ENCODE measurements at places on chromosomes 12 and 14.

GRCh38 chr14:68952531-68953195 is 26.4 kb downstream of the ACTN1 start:
- DNase-seq, result no peak

DNA sequence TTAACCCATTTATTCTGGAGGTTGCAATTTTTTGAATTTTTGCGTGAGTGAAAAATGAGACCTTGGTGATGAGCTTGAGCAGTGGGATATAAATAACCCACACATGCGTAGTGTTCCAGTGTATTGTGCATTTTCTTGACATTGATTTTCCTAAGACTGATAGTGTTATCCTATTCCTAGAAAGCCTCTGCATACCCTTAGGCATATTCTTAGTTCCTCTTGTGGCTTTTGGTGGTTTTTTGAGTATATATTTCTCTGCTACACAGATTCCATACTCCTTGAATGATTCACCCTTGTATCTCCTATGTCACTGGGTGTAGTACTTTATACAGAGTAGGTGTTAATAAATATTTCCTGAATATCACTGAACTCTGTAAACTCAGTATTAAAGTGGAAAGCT is 363.4 kb upstream of the PDE3A start:
- DNase-seq, result no peak

- peak; percentile 56 for DNase-seq
Observed at GRCh38 chr12:88206601-88207000, 64.5 kb downstream of the TMTC3 start.

DNA sequence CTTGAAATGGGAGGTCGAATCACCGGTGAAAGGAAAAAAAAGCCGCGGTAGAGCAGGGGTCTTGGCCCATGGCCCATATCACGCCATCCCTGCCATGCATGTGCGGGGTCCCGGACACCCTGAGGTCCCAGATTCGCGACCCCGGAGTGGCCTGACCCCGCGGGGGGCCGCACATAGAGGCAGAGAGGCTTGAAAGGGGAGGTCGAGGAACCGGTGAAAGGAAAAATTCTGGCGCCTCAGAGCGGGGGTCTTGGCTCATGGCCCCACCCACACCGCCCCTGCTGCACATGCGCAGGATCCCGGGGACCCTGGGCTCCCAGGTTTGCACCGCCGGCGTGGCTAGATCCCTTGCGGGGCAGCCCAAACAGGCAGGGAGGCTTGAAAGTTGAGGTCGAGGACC is 319.8 kb downstream of the ALG10 start:
- DNase-seq, result no peak

DNA sequence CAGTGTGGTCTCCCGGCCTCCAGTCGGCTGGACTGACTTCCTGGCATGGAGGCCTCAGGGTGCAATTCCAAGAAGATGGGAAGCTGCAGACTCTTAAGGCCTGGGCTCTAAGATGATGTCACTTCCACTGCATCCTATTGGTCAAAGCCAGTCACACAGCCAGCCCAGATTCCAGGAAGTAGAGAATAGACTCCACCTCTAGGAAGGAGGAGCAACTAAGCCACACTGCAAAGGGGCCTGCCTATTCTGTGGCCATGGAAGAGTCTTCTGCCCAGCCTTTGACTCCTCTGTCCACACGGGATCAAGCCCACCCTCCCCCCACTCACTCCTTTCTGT is 103.9 kb upstream of the RFLNA start:
- DNase-seq, result peak; percentile 4

GRCh38 chr12:128571906-128572810 is 251.6 kb downstream of the SLC15A4 start:
- no peak for DNase-seq

DNA sequence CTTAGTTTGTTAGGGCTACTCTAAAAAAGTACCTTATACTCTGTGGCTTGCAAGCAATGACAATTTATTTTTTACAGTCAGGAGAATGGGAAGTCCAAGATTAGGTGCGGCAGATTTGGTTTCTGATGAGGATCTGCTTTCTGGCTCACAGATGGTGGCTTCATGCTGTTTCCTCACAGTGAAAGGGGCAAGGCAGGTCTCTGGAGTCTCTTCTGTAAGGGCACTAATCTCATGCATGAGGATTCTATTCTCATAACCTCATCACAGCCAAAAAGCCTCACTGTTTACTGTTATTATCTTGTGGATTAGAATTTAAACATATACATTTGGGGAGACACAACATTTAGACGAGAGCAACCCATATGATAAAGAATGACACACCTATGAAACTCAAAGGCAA is 1957.4 kb upstream of the SEL1L start:
- no peak for DNase-seq

DNA sequence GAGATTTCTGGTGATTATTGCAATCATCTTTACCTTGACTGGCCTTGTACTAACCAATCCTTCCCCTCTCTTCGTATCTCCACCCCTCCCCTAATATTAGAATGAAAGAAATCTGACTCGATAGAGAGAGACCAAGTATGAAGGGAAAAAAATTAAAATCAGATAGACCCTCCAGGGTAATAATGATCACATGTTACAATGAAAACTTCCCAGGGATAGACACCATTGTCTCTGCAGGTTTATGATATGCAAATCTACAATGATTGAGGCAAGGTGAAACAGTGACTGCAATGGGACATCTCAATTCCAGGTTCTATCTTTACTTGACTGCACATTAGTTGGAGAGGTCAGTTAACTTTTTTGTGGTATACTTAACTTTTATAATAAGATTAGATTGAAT is 1.5 kb upstream of the NFKBIA start:
- no peak for DNase-seq

- no peak for DNase-seq
Observed at GRCh38 chr14:66421990-66422946, 63.9 kb upstream of the CCDC196 start.

DNA sequence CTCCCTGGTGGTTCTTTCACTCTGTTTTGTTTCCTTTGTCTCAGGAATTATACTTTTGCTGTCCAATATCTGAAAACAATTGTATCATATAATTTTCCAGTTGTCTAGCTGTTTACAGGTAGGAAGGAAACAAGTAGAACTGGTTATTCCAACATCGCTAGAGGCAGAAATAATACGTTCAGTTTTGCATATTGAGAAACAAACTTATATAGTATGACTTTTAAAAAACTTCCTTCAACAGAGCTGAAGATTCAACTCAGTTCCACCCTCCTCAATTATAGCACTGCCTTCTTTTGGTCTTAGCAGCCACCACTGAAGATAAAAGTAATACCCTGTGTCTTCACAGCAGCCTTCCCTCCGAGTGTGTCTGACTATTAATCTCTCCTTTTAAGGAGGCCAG is 214.3 kb downstream of the EFCAB11 start:
- DNase-seq, result no peak

DNA sequence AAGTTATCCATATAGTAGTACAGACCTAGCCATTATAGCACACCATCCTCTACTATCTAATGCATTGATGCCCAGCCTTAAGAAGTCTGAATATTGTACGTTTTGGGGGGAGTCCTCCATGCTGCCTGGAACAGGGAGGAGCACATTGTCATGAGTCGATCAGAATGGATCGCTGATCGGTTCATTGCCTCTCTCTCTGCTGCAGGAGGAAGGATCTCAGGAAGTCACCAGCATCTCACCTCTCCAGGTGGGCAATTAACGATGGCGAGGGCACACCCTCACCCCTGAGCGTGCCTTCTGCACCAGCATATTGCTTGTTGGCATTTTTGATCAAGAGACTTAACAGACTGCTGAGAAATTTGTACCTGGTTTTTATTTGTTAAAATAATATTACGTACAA is 11.5 kb downstream of the CCND2 start:
- DNase-seq, result no peak

GRCh38 chr14:59292028-59292427 is 103.6 kb downstream of the DAAM1 start:
- no peak for DNase-seq

- no peak for DNase-seq
Observed at GRCh38 chr12:8648576-8649205, 13.9 kb downstream of the MFAP5 start.

DNA sequence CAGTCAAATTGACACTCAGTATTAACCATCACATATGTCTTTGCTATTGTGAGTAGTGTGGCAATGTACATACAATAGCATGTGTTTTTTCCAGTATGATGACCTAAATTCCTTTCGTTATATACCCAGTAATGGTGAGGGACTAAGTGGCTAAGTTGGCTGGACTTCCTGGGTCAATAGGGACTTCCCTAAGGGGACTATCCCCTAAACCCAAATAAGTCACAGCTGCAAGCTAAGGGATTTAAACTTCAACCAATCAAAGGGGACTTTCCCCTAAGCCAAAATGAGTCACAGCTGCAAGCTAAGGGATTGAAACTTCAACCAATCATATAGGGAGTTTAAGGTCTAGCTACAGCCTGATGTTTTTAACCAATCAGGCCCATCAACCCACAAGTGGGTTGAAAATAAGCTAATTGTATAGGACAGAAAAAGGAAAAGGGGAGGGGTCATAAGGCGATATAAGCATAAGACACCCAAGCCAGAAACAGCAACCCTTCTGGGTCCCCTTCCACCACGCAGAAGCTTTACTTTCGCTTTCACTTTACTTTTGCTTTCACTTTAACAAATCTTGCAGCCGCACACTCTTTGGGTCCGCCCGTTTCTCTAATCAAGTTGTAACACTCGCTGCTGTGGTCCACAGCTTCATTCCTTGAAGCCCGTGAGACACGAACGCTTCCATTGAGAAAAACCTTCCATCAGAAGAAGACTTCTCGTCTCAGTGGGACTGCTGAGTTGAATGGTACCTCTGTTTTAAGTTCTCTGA is 404.4 kb downstream of the FLRT2 start:
- DNase-seq, result peak; percentile 71

DNA sequence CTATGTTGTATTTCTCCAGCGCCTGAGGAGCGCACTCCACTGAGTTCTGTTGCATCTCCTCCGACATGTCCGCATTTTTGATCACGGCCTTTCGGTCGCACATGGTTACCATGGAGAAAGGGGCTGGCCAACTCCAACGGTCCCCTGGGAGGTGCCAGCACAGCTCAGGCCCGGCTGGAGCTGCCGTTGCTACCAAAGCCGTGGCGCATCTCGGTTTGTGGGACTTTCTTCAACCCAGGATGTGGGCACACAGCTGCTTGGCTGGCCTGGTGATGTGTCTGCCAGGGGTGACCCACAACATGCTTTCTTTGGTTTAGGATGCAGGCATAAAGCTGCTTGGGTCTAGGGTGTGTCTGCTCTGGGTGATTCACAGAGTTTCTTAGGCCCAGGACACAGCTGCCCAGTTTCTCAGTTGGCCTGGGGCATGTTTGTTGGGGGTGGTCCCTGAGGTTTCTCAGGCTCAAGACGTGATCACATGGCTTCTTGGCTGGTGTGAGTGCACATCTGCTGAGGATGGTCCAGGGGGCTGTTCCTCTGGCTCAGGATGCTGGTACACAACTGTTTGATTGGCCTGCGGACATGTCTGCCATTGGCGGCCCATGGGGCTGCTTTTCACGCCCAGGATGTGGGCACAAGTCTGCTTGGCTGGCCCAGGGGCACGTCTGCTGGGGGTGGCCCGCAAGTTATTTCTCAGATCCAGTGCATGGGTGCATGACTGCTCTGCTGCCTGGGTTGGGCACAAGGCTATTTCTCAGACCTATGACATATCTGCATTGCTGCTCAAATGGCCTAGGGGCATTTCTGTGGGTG is 25.9 kb upstream of the GTF2A1 start:
- no peak for DNase-seq

- DNase-seq, result no peak
Observed at GRCh38 chr12:44314007-44314500, 478.2 kb downstream of the TMEM117 start.

DNA sequence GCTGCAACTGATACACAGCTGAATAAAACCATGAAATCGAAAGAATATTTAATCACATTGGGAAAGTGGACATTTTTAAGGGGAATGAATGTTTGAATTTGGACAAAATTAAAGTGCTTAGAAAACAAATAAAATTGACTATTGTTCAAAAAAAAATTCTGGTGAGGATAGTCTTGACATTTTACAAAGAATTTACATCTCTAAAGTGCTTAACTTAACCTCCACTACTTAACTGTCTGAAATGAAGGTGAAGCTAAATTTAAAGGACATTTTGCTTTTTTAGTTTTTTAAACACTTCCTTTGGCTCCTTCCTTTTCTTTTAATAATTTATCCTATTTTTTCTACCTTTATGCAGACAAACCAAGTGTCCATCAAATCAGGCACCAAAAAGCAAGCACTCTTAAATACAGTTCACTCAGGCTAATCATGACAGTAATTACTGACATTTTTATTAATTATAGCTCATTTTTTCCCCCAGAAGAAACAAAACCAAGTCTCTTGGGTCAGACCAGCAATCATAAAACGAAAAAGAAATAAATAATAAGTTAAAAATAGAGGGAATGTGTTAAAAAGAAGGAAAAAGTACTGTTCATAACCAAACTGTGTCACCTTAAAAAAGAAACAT is 5.7 kb upstream of the CCND2 start:
- DNase-seq, result no peak

- no peak for DNase-seq
Observed at GRCh38 chr14:66022526-66022925, 463.6 kb upstream of the CCDC196 start.

- no peak for DNase-seq
Observed at GRCh38 chr12:76947304-76947703, 68.5 kb upstream of the CSRP2 start.

DNA sequence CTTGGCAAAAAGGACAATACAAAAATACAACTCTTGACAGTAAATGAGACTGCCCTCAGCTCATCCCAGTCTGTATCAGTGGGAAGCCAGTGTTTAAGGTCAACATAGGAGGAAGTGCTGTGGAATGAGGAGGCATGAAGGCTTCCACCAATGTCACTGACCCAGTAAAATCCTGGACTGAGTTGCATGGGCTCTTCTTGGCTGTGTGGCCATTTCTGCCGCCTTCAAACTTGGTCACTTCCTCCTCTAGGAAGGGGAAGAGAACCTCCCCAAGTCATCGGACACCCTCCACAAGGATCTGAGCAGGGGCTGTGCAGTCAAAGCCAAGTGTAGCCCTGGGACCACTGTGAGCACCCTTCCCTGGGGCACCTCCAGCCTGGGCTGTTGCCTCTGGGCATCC is 11.9 kb downstream of the GPR68 start:
- peak; percentile 86 for DNase-seq

- no peak for DNase-seq
Observed at GRCh38 chr12:48119834-48120195, 651 bp downstream of the PFKM start.

DNA sequence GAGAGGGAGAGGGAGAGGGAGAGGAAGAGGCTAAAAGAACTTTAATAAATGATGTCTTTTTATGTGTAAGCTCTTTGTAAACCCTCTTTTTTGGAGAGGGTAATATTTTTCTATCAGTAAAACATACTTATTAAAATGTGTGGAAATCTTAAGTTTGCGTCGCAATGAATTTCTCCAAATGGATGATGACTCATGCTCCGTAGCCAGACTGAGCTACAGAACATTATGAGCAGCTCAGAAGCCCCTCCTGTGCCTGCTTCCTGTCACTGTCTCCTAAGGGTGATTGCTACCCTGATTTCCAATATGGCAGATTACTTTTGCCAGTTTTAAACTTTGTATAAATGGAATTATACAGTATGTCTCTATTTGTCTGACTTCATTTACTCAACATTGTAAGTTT is 13.0 kb upstream of the PYGL start:
- peak; percentile 43 for DNase-seq

GRCh38 chr12:82919388-82920054 is 232.8 kb downstream of the TMTC2 start:
- no peak for DNase-seq

GRCh38 chr12:53174881-53175491 is 5.5 kb upstream of the ZNF740 start:
- DNase-seq, result peak; percentile 28

Data from inflammatory macrophage (primary cell).